ENCODE measurements at places on chromosomes 7 and 10.

GRCh38 chr10:10067644-10068043, 950.0 kb upstream of the CELF2 start:
- DNase-seq: no peak

- no peak for DNase-seq
These were observed 27.2 kb upstream of the GPR22 start for GRCh38 chr7:107442678-107443077.

DNA sequence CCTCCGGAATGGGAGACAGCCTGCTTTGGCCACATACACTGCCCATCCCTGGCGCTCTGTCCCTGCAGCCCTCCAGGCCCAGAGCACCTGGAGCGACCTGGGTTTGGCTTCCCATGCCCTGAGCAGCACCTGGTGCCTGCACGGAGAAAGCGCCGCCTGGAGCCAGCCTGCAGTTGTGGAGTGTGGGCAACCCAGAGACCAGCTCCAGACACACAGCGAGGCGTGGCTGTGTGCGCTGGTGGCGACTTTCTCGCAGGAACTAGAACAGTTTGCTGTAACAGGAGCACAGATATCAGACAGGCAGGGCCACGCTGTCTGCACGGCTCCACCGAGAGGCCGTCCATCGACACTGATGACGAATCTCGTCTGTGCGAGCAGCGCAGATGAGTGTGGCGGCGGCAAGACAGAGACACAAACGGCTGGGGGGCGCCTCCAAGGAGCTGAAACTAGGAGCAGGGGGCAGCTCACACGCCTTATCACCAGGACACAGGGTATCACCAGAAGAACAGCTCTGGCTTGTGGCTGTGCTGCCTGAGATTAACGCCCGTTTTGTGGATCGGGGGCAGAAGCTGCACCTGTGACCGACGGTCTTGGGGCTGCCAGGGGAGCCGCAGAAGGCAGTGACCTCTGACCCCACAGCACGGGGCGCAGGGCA, 275.3 kb downstream of the DNAJB6 start:
- no peak for DNase-seq

GRCh38 chr10:24866604-24867583, 85.5 kb downstream of the PRTFDC1 start:
- DNase-seq: peak; percentile 57

GRCh38 chr10:44933451-44934321, 22.5 kb downstream of the TMEM72 start:
- no peak for DNase-seq

DNA sequence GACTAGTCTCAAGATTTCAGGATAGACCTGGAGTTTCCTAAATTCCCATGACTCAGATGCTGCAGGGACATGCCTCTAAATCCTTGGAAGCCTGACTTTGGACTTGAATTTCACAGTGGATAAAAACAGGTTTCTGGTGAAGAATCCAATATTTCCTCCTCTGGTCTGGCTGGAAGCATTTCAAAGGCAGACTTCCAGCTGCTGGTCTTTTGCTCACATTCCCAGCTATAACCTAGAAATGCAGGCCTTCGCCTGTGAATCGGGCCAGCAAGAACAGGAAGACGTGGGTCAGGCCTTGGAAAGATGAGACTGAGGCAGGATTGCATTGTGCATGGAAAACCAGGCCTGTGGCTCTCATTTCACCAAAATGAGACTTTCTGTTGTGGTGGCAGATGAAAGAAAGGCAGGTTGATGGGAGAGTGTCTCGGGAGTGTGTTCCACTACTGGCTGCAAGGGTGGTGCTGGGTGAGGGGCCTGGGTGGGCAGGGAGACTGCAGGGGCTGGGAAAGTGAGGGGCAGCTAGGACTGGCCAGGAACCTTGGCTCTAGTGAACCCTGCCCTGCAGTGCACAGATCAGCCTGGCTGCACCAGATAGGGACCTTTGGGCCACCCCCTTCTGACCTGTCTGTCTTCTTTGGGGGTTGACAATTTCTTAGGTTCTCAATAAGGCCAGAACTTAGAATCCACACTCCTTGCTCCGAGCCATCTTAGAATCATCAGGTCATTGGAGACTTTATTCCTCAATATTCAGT, 488.8 kb upstream of the MKI67 start:
- DNase-seq: no peak

GRCh38 chr7:2468227-2468626, 8.0 kb downstream of the GRIFIN start:
- no peak for DNase-seq

GRCh38 chr7:77746824-77747165, 50.5 kb downstream of the RSBN1L start:
- no peak for DNase-seq

DNA sequence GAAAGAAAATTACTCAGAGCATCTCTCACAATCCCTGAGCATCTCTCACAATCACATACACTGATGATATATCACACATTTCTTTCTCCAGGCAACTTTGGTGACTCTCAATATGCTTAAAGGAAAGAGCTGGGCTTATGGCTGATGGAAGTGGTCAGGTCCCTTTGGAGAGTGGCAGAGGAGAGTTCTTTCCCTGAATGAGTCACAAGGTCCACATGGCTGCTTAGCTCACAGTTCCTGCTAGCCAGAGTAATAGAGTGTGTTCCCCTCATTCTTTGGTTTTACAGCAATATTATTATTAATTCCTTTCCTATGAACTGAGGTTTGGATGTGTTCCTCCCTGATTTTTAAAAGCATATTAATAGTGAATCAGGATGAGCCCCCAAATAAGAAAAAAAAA, 287.4 kb downstream of the C7orf25 start:
- no peak for DNase-seq

GRCh38 chr10:5504146-5505072, 5.0 kb upstream of the CALML5 start:
- DNase-seq: no peak

GRCh38 chr7:131449373-131449902, 107.0 kb downstream of the PODXL start:
- DNase-seq: no peak

DNA sequence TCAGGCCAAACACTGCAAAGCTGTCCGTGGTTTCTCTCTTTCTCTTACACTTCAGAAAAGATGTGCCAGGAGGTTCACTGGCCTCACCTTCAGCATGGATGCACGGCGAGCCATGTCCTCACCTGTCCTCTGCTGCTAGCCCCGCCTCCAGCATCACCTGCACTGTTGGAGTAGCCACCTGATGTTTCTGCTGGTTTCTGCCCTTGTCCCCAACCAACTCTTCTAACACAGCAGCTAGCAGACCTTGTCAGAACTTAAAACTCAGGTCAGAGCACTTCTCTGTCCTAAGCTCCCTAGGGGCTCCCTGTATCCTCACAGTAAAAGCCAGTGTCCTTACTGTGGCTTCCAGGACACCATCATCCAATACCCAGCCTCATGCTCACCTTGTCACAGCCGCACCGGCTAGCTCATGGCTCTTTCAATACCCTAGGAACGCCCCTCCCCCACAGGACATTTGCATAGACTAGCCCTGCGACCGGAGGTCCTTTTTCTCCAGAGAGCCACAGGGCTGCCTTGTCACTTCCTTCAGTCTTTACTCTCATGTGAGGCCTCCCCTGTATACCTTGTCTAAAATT, 15.2 kb downstream of the PALD1 start:
- no peak for DNase-seq

DNA sequence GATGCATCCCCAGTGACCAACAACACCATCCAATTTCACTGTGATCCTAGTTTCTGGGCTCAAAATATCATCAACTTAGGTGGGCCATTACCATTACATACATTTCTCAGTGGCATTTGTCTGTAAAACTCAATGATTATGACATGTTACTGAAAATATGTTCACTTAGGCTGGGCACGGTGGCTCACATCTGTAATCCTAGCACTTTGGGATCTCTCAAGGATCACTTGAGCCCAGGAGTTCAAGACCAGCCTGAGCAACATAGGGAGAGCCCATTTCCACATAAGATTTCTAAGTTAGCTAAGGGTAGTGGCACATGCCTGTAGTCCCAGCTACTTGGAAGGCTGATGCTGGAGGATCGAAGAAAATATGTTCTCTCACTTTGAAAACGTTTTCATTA, 91.0 kb downstream of the TRIM24 start:
- no peak for DNase-seq

DNA sequence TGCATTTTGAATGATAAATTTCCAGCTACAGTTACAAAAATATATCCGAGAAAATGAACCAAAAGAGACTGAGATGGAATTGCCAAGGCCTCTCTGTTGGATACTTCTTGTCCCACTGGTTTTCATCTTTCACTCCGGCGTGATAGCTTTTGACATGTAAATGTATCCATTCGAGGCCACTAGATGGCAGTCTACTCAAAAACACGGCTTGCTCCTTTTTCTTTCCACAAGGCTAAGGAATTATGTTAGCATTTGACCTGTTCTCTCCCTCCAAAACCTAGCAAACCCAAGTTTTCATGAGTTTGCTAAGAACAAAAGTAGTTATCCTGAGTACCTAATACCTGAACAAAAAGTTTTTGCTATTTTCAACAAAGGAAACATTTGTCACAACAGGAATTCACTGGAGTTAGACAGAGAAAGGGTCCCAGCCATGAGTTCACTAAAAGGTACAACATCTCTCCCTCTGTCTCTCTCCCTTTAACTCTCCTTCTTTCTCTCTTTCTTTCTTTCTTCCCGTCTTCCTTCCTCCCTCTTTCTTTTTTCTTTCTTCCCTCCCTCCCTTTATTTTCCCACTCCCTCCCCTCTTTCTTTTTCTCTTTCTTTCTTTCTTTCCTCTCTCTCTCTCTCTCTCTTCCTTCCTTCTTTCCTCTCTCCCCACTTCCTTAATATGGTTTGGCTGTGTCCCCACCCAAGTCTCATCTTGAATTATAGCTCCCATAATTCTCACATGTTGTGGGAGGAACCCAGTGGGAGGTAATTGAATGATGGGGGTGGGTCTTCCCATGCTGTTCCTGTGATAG, 207.9 kb upstream of the MYO3A start:
- no peak for DNase-seq
